ENCODE measurements at places on chromosomes 4 and X.

- DNase-seq = no peak
Measured at GRCh38 chrX:99137488-99137887, 1272.6 kb downstream of the PCDH19 start.

DNA sequence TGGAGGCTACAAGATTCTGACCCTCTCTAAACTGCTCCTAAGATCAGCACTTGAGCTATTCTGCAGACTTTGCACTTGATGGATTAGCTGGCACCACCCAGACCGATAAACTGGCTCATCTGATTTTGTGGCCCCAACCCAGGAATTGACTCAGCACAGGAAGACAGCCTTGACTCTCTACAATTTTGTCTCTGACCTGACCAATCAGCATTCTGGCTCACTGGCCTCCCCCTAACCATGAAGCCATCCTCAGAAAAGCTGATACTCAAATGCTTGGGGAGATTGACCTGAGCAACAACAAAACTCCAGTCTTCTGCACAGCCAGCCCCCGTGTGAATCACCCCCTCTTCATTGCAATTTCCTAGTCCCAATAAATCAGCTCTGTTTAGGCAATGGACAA, 195.4 kb upstream of the PPP1R2C start:
- no peak for DNase-seq

DNA sequence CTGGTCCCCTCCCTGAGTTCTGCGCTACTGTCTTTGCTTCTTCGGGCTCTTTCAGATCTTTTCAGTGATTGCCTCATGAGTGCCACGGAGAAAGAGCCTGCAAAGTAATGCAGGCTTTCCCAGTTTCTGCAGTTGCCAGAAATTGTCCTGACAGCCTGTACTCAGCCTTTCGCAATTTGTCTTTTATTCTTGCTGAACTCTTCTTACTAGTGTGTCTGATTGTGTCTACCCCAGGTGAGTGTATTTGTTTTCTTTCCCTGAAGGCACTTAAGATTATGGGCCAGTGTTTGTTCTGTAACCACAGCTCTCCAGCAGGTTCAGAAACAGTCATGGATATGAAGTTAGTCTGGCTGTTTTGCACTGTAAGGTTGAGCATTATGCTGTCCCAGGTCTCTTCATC, 47.1 kb downstream of the FAM193A start:
- no peak for DNase-seq

DNA sequence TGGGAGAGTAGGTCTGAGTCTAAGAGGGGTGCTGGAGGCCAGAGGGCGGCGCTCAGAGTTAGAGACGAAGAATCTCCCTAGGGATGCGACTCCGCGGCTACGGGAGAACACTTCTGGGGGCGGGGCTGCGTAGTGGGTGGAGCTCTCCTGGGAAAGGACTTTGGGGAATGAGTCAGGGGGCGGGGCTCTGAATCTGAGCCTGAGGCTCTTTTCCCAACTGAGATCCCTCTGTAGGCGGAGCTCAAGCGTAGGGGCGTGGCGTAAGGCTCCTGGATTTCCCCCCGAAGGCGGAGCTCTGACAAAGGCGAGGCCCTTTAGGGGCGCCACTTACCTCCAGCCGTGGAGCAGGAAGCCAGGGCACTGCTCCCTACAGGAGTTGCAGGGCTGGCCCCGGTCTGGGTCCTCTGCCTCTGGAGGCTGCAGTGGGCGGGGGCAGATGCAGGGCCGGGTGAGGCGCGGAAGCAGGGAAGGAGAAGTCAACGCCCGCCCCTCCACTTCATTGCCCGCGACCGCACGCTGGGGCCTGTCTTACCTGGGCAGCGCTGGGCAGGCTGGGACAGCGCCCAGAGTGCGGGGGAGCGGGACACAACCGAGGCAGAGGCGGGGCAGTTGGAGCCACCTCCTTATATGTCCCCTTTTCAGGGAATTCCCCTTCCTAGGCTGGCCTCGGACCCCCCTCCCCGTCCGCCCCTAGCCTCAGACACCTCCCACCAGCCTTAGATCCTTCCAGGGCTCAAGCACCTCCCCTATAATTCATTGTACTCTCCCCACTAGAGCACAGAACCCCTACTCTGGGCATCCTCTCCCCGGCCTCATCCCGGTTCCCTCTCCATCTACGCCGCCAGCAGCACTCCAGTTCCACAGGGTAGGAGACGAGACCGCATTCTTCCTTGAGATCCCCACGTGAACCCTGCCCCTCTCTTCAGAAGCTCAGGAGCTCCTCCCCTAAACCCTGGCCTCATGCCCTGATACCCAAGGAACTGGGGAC, 1.6 kb downstream of the PRICKLE3 start:
- no peak for DNase-seq

- DNase-seq = no peak
Measured at GRCh38 chr4:68592673-68593072, 16.6 kb upstream of the UGT2B17 start.

GRCh38 chr4:161647757-161648156, 516.0 kb downstream of the FSTL5 start:
- DNase-seq = no peak

- no peak for DNase-seq
Measured at GRCh38 chr4:164212714-164213113, 541.2 kb upstream of the SMIM31 start.

- no peak for DNase-seq
Measured at GRCh38 chr4:147388018-147388417, 92.9 kb upstream of the EDNRA start.

GRCh38 chr4:86220121-86220520, 139.7 kb downstream of the MAPK10 start:
- DNase-seq = no peak

GRCh38 chrX:120452131-120452530, 17.0 kb downstream of the LAMP2 start:
- DNase-seq = no peak

DNA sequence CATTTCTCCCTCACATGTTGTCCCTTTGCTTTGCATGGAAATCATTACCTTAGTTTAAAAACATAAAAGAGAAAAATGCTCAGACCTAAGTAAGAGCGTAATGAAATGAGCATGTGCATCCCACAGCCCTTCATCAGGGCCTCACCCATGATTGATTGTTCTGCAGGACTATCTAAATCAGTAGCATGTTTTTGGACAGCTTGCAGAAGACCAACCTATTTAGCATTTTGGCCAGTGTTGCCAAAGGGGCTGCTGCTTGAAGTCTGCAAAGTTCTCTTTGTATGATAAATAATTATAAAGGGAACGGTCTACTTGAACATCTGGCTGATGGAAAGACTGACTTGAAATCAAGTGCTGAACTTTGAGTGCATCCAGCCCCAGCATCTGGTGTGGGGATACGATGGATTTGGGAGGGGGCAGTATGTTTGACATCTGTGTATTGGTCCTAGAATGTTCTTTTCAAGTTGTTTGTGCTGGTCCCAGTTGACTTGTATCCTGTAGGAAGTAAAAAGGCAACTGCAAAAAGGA, 76.1 kb upstream of the LIMCH1 start:
- no peak for DNase-seq

DNA sequence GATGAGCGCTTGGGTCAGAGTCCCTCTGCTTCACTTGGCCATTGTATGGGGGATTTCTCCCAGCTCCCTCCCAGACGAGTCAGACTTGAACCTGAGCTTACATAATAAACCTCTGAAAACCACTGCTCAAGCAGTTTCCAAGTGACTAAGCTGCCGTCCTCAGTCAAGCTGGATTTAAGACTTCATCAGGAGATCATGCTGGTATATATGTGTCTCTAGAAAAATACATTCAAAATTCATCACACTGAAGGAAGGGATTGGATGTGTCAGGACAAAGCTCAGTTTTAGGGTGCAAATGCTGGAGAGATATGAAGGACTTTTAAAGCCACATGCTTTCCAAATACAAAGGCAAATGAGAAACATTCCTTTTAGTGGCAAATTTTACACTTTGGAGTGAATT, 114.3 kb downstream of the QDPR start:
- no peak for DNase-seq

DNA sequence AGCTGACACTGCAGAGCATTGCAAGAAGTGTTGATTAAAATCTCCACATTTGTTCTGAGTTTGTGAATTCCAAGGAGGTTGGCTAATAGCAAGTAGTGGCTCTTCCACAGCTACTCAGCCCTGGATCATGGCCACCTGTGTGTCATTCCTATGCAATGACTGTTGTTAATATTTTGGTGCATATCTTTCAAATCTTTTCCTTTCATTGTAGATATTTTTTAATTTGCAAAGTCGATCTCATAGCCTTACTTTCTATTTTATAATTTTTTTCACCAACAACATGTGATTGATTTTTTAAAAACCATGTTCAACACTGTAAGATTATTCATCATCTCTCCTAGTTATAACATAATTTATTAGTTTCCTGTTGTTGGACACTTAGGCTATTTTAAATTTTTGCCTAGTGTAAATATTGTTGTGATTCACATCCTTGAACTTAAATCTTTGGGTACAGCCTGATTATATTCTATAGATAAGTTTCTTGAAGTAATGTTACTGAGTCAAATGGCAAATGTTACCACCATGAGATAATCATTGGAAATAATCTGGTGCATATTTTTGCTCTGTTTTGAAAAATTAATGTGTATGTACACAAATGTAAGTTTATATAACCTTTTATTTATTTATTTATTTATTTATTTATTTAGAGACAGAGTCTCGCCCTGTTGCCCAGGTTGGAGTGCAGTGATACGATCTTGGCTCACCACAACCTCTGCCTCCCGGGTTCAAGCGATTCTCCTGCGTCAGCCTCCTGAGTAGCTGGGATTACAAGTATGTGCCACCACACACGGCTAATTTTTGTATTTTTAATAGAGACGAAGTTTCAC, 17.1 kb upstream of the ARHGAP10 start:
- DNase-seq = no peak

- DNase-seq = no peak
Measured at GRCh38 chrX:140764401-140764919, 54.9 kb downstream of the LINC00632 start.

DNA sequence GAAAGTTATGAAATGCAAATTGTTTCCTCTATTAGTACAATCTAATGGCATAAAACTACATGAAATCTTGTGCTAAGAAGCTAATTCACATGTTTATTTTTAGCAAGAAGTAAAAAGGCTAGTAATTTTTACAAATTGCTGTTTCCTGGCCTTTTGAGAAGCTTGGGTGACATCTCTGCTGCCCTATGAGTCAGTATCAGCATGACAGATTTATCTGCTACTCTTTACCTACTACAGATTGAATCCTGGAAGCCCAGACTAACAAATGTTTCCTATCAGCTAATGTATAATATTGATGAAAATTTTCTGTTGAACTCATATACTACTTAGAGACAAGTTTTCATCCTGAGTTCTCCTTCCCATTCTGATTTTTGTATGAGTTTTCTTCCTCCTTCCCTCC, 232.4 kb downstream of the DCTD start:
- no peak for DNase-seq

- no peak for DNase-seq
Measured at GRCh38 chr4:957581-958313, 15.6 kb downstream of the DGKQ start.

- DNase-seq = no peak
Measured at GRCh38 chr4:110643096-110643495, 20.2 kb upstream of the PITX2 start.

DNA sequence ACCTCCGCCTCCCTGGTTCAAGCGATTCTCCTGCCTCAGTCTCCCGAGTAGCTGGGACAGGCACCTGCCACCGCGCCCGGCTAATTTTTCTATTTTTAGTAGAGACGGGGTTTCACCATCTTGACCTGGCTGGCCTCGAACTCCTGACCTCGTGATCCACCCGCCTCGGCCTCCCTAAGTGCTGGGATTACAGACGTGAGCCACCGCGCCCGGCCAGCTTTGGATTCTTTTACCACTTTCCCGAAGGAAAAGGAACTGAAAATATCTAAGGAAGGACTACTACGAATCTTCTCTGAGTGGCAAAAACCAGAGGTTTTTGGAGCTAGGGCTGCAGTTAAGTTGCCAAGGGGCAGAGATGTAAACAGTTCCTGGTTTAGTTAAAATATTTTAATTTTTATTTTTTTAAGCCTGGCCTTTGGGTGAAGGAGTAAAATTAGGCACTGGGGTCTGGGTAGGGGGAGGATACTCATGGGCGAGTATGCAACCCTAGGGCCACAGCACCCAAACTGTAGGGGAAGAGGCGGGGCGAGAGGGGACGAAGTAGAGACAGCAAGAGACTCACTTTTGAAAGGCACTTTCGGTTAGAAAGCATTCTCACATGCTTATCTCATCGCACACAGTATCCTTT, 525 bp upstream of the CISD2 start:
- DNase-seq = no peak

DNA sequence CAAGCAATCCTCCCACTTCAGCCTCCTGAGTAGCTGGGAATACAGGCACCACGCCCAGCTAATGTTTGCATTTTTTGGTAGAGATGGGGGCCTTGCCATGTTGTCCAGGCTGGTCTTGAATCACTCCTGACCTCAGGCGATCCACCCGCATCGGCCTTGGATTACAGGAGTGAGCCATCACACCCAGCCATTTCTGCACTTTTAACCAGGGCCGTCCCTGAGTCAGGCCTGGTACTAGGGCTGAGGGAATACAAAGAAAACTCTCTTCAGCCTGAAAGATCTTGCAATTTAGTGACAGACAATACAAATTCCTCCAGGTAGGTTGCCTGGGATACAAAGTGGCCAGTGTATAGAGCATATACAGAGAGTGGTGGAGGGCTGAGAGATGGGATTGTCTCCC, 65.8 kb downstream of the BCOR start:
- DNase-seq = no peak

DNA sequence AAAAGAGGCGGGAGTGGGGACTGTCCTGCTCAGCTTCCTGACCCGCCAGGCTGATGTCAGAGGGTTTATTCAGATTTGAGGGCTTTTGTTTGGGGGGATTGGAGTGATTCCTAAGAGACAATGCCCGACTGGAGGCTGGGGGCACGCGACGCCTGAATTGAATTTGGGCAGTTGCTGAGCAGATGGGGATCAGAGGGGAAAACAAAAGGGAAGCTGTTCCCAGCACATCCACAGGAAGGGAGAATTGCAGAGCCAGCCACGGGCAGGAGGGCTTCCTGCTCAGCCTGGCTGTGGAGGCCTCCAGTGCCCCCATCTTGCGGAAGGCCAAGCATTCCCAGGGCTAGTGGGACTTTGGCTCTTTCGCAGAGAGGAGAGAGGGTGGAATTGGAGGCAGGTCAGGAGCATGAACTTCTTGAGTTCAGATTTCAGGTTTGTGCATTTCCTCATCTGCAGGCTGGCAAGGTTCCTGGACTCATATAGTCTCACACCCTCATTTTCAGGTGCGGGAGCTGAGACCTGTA, 162.8 kb downstream of the NHS start:
- DNase-seq = no peak

DNA sequence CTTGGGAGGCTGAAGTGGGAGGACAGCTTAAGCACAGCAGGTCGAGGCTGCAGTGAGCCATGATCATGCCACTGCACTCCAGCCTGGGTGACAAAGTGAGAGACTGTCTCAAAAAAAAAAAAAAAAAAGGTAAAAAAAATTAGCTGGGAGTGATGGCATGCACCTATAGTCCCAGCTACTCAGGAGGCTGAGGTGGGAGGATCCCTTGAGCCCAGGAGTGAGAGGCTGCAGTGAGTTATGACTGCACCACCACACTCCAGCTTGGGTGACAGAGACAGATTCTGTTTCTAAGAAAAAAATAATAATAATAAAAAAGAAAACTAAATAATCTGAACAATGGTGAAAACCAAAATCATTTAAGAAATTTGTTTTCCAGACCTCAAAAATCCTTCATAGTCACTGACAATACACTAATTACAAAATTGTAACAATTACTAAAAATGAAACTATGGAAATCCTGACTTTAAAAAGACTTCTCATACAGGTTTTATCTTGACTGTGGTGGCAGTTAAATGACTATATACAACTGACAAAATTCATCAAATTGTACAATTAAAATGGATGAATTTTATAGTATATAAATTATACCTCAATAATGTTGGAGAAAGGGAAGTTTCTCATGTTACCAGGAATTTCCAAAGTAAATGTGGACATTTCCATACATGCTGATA, 31.3 kb downstream of the PHF8 start:
- DNase-seq = no peak

- no peak for DNase-seq
Measured at GRCh38 chr4:44927399-44928380, 201.3 kb upstream of the GNPDA2 start.
